Motor neuron (in vitro differentiated cells): ENCODE measurements at places on chromosomes 11 and 22.

DNA sequence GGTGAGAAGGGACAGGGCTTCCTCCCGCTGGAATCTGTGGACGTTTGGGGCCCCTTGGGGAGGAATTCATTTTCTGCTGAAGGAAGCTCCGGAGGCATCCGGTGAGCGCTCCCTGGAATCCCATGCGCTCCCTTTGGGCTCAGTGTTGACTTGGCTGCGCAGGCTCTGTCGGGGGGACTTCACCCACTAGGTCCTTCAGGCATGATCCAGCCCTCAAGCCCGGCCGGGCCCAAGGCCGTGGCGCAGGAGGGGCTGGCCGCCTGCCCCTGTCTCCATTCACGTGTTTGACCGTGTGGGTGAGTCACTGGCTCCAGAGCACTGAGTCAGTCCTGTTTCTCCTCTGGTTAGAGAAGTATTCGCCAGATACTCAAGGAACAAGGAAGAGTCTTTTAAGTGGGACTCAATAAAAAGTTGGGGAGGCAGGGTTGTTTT, 1.4 kb downstream of the CTTN start:
- ATAC-seq, result peak; percentile 63

DNA sequence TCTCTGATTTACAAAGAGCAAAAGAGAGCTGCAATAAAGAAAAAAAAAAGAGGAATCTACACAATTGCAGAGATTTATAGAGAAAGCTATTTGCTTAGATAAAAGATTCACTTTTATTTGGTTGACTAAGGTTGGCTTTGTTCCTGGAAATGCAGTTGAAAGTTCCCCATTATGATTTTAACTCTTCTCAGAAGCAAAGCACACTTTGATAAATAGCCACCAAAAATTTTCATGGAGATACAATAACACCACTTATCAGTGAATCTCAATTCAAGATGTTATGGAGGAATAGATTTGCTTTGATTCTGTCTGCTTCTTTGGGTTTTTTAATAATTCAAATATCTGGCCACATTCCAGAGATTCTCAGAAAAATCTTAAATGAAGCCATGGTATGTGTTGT, 88.5 kb upstream of the ANO3 start:
- ATAC-seq, result no peak

- no peak for ATAC-seq
Observed at GRCh38 chr11:29734287-29734686, 282.5 kb downstream of the KCNA4 start.

DNA sequence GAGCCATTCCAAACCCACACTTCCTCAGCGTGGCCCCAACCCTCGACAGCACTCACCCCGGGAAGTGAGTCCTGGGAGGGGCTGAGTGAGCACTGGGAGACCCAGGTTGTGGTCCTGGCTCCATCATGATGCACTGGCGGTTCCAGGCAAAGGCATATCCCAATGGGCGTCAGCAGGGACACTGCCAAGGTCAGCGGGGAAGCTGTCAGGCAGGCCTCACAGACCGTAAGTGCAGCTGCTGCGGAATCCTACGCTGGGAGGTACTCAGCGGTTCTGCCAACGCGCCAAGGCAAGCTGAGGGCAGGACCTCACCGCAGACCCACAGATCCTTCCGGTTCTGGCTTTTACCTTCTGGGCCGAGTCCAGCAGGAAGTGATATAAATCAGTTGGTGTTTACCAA, 1.4 kb upstream of the GAL3ST1 start:
- no peak for ATAC-seq

DNA sequence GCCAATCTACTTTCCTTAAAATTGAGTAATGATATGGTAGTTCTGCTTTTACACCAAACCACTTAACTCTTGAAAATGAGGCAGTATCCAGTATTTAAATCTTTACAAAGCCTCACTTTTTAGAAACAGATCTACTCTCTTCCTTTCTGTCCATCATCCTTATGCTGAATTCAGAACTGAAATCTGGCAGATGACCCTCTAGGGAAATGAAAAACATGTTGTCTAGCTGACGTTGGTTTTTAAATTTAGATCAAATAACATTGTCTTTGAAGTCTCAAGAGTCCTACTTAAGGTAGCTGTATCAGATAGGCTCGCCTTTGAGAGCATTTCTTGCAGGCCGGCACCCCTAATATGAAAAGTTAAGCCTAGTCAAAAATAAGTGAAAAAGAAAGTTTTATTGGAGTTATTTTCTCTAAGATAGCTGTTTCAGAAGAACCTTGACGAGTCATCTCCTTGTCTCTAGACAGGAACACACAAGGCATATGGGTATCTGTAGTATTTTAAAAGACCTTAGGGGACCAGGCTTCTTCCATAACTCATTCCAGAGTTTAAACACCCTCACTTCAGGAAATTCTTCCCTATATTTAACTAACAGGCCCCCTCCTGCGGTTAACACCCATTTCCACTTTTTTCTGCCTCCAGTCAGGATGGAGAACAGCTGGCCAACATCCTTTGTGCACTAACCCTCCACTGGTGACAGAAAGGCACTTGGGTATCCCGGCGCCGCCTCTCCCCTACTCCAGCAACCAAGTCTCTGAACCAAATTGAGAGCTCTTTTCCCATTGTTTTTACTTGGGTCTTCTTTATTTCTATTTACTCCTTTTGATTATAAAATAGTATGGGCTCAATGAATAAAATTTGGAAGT, 81.2 kb downstream of the WNT11 start:
- ATAC-seq, result no peak

- no peak for ATAC-seq
Observed at GRCh38 chr11:64629796-64630562, 39.0 kb downstream of the SLC22A12 start.

GRCh38 chr11:46914363-46914762, 4.0 kb downstream of the LRP4 start:
- ATAC-seq, result no peak

DNA sequence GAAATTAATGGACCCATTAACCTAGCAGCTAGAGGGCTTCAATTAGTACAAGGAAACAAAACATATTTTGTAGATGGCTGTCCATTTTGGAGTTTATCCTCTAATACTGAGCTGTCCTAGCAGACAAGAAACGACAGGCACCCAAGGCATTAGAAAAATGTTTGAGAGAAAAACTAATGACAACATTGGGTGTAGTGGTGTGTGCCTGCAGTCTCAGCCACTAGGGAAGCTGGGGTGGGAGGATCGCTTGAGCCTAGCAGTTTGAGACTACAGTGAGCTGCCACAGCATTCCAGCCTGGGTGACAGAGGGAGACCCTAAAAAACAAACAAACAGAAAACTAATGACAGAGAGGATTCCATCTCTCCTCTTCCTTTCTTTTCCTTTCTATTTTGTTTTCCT, 1.5 kb downstream of the A4GALT start:
- peak; percentile 9 for ATAC-seq

DNA sequence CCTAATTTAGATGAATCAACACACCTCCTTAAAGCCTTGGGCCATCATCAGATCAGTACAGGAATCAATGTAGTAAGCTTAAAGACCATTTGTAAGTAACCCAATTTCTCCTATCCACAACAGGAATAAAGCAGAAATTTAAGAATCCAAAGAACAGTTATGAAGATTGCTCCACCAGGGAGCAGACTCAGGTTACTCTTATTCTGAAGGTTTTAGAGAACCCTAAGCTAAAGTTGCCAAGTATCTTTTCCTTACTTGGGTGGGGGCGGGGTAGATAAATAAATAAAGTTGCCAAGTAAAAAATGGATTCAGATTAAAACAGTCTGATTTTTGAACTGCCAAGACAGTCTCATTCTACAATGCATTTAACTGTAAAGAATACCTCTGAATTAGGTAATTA, 18.1 kb downstream of the CKAP5 start:
- no peak for ATAC-seq

DNA sequence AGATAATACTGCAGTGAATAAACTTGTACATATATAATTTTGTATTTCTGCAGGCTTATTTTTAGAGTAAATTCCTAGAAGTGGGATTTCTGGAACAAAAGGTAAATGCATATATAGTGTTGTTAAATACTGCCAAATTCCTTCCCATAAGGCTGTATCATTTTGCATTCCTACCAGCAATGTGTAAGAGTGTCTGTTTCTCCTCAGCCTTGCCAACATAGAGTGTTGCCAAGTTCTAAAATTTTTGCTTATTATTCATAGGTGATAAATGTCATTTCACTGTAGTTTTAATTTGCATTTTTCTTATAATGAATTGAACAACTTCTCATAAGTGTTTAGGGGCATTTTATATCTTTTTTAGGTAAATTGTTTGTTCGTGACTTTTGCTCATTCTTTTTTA, 174.2 kb upstream of the ZBED5 start:
- ATAC-seq, result no peak

GRCh38 chr22:45895436-45896152, 81.4 kb downstream of the WNT7B start:
- no peak for ATAC-seq

GRCh38 chr11:57316017-57316416, 8.7 kb downstream of the TNKS1BP1 start:
- ATAC-seq, result peak; percentile 17

DNA sequence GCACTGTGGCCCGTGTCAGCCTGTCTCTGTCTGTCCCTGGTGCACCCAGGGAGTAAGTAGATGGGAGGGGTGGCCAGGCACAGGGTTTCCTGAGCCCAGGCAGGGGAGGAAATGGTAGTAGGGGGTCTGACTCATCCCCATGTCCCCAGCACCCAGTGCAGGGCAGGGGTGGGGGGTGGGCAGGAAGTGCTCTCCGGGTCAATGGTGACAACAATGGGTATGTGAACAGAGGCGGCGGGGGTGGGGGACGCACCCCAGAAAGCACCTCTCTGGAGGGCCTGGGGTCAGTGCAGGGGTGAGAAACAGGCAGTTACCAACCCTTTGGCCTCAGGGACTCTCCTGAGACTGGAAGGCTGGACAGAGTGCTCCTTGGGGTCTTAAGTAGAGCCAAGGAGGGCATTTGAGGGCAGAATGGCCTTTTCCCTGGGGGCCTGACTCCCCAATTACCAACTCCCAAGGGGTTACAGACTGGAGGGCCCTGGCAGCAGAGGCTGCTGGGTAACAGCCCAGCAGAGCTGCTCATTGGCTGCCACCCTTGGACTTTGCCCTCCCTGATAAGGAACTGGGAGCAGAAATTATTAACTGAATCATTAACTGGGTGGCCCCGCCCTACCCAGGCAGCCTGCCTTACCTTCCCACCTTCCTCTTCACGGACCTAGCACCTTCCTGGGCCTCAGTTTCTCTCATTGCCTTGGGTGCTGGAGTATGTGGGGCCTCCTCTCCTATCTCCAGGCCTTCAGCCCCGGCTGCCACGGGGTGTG, 4.2 kb downstream of the MYRF start:
- ATAC-seq, result peak; percentile 16

GRCh38 chr22:47940211-47940610, 1177.8 kb downstream of the TBC1D22A start:
- no peak for ATAC-seq

DNA sequence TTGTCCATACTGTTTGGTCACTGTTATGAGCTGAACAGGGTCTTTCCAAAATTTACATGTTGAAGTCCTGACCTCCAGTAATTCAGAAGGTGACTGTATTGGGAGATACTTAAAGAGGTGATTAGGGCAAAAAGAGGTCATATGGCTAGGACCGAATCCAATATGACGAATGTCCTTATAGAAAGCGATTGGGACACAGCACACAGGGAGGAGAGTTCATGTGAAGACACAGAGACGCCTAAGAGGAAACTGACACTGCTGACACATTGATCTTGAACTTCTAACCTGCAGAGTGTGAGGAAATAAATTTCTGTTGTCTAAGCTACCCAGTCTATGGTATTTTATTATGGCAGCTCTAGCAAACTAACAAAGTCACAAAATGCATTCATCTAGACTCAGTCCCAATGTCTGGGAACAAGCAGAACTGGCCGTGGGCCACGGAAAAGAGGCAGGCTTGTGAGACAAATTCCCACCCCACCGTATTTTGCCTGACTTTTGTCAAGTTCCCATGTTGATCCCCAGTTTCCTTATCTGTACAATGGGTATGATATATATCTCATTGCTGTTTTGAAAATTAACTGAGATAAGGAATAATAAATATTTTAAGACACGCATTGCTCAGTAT, 295.0 kb downstream of the NTM start:
- no peak for ATAC-seq

DNA sequence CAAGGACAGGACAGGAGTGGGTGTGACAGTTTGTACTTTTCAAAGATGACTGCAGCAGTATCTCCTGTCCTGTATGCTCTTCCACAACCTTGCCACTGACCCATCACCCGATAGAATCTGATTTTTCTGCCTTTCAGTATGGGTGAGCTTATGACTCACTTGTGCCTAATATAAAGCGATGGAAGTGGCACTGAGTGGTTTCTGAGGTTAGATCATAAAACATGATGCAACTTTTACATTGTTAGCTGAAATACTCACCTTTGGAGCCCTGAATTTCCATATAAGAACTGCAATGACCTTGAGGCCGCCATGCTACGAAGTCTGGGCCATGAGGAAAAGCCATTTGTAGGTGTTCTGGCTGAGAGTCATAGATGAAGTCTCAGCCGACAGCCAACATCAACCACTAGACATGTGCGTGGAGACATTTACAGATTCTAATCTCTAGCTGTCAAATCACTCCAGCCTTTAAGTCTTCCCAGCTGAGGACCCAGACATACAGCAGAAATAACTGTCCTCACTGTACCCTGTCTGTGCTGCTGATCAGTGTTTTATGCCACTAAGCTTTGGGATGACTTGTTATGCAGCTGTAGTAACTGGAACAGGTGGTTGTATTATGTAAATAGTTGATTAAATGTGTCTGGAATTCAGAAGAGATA, 105.9 kb upstream of the ARHGAP20 start:
- no peak for ATAC-seq

- no peak for ATAC-seq
Observed at GRCh38 chr11:34431979-34432378, 6.8 kb upstream of the CAT start.

DNA sequence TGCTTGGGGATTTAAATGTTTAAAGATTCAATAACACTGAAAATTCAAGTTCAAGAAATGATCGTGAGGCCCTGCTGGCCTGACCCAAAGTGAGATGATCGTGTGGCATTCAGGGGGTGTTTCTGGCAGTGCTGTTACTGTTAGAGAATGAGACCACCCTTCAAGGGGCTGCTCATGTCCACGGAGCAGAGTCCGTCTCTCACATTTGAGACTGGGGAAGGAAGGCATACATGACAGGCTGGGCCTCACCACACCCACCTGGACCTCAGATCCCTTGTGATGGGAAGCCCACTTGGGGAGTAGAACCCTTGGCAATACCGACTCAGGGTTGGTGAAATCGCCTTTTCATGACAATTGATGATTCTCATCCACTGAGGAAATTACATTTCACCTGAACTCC, 16.1 kb upstream of the NRIP3 start:
- no peak for ATAC-seq

- no peak for ATAC-seq
Observed at GRCh38 chr11:123578778-123579481, 75.5 kb downstream of the SCN3B start.

GRCh38 chr11:33402066-33402465, 144.9 kb downstream of the HIPK3 start:
- no peak for ATAC-seq

GRCh38 chr11:119011476-119012053, 6.6 kb downstream of the RPS25 start:
- ATAC-seq, result peak; percentile 21

DNA sequence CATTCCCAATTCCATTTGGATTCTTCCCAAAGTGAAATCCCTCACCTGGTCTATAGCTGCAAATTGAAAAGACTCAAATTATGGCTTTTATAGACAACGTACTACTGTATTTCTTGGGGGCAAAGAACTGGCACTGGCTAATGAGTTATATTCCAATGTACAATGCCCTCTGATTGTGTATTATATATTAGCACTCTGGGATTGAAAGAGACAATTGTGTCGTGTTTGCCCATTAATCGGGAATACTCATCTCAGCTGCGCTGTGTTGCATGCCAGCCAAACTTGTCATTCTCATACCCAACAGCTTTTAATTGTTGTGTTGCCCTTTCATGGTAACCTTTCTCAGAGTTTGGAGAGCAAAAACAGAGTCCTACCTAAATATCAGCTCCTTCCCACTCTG, 55.0 kb upstream of the ZBTB44 start:
- no peak for ATAC-seq
